Activated CD4-positive, alpha-beta memory T cell treated with anti-CD3 and anti-CD28 coated beads, Interleukin-2, amount 10 ng/mL, durations not matched to agents 7 days and 5 days (primary cell): ENCODE measurements at places on chromosomes 4 and X. TPM values are rescaled to one million over a fixed set of nuclear protein-coding genes. Genes with fewer than 3 reads are reported as not detected.

The SPANXA2 gene
- total RNA-seq: not detected

The TMEM131L gene
- total RNA-seq: 25.2 TPM

The NKX6-1 gene
- total RNA-seq: not detected

The CCNB3 gene
- total RNA-seq: 0.98 TPM

The PRR32 gene
- not detected for total RNA-seq

The ANK2 gene
- total RNA-seq: 1.5 TPM

The IRS4 gene
- total RNA-seq: not detected

The HPGD gene
- 36.4 TPM for total RNA-seq

The ITM2A gene
- 145 TPM for total RNA-seq

The DUX4 gene
- total RNA-seq: not detected

The TMEM33 gene
- 55.9 TPM for total RNA-seq

The TMPRSS11A gene
- total RNA-seq: not detected

The ASB5 gene
- not detected for total RNA-seq

The BBS7 gene
- 16.9 TPM for total RNA-seq

The REELD1 gene
- total RNA-seq: not detected

The TXK gene
- total RNA-seq: 15.2 TPM

The DOK7 gene
- not detected for total RNA-seq

The MAGEB17 gene
- total RNA-seq: not detected

The HPGDS gene
- total RNA-seq: 1.3 TPM

The COX7B gene
- 227 TPM for total RNA-seq

The CLNK gene
- not detected for total RNA-seq

The IBSP gene
- not detected for total RNA-seq

The BEX4 gene
- total RNA-seq: 12.2 TPM

The MAPK10 gene
- not detected for total RNA-seq

The MAGEA8 gene
- total RNA-seq: not detected

The ADGRG2 gene
- not detected for total RNA-seq

The H2BW1 gene
- total RNA-seq: not detected

The BTK gene
- total RNA-seq: 0.10 TPM

The SMR3B gene
- not detected for total RNA-seq

The SOWAHD gene
- total RNA-seq: 1.9 TPM

The MFAP3L gene
- total RNA-seq: 0.25 TPM

The TLR3 gene
- 2.2 TPM for total RNA-seq

The NHSL2 gene
- 7.9 TPM for total RNA-seq

The SLC10A6 gene
- total RNA-seq: not detected

The SEC24D gene
- 59.9 TPM for total RNA-seq

The CHRNA9 gene
- total RNA-seq: not detected

The MTMR8 gene
- total RNA-seq: 5.5 TPM

The RPL10 gene
- total RNA-seq: 2,958 TPM

The POU3F4 gene
- not detected for total RNA-seq

The YY2 gene
- 1.3 TPM for total RNA-seq

The PNMA6E gene
- total RNA-seq: not detected

The VCX3B gene
- total RNA-seq: not detected
